ENCODE measurements at places on chromosomes 6 and 20. TPM values are rescaled to one million over a fixed set of nuclear protein-coding genes. Genes with fewer than 3 reads are reported as not detected.

DNA sequence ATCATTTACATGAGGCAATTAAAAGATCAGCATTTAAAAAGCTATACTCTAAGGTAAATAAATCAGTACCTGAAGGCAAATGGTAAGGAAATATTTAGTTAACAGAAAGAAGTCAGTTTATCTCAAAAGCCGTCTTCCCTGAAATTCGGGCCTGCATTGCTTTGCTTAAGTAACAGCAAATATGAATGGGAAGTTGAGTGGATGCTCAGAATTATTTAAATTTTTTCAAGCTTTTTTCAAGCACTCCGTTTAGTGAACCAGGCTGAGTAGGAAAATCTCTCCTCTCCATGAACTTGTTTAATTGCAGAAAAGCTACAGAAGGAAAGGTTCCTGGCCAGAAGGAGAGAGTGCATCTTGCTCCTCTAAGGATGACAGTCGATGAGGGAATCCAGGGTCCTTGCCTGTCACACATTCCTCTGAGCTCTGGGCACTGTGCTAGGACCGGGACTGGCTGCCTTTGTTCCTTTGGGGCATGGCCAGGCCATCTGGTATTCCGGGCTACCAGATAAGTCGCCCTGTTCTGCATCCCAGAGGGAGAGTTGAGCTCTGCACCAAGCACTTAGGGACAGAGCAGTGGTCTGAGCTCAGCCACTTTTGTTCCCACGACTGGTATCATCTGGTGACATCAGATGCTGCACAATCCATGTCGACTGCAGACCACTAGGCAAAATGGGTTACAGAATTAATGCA, 77.6 kb downstream of the RIN2 start:
- H3K27me3 ChIP-seq: no peaks in the 10 kb centered on the region
- no peak overlapping the region for H3K4me3 ChIP-seq
- H3K36me3 ChIP-seq: no peaks in the 10 kb centered on the region
- H3K27ac ChIP-seq: no peak overlapping the region
- no peaks in the 10 kb centered on the region for H3K4me1 ChIP-seq

Gene NFKBIE
- total RNA-seq: 4.5 TPM

Gene CTNNBL1
- total RNA-seq: 21.9 TPM

Gene CAP2
- 56.3 TPM for total RNA-seq

DNA sequence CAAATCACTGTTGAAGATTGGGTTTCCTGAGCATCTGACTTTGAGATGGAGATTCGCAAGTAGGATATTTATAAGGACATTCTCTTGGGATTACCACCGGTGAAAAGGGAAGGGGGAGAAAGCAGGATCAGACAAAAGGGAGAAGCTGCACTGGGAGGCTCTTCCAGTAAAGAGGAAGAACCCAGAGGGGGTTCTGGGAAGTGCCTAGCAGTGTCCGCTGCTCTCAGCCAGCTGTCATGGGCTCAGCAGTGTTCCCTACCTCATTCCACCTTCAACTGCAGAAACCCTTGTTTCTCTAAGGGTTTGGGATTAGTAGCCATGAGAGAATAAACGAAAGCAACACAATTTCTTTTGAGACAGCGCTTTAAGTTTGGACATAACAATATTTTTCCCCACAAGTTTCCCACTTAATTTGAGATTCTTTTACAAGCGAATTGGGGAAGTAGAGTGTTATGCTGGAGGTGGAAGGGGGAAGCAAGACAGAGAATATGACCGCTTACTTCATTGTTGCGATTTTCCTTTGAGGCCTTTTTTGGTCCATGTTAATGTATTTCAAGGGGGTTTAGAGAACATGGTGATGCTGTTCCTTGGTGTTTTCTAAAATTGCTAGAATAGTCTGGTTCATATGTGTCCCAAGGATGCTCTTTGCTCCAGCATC, 154.5 kb upstream of the SCGN start:
- H3K27ac ChIP-seq: no peak overlapping the region
- H3K27me3 ChIP-seq: no peaks in the 10 kb centered on the region
- no peaks in the 10 kb centered on the region for H3K36me3 ChIP-seq
- H3K4me3 ChIP-seq: no peak overlapping the region
- no peaks in the 10 kb centered on the region for H3K4me1 ChIP-seq

Gene ISM1
- total RNA-seq: 1.4 TPM

Gene CAPN11
- total RNA-seq: 0.18 TPM

Gene PTGIS
- total RNA-seq: 23.8 TPM

Gene TNF
- 0.22 TPM for total RNA-seq

Gene GPANK1
- 9.8 TPM for total RNA-seq

GRCh38 chr6:113881478-113881980, 24.4 kb downstream of the MARCKS start:
- no peaks in the 10 kb centered on the region for H3K36me3 ChIP-seq
- H3K27ac ChIP-seq: no peak overlapping the region
- DNase-seq: no peak
- no peak overlapping the region for H3K4me3 ChIP-seq
- H3K4me1 ChIP-seq: peaks cover 2% of the 10 kb centered on the region

Data from muscle of leg (tissue), 16 donors.